ENCODE measurements at places on chromosomes 5 and 9.

DNA sequence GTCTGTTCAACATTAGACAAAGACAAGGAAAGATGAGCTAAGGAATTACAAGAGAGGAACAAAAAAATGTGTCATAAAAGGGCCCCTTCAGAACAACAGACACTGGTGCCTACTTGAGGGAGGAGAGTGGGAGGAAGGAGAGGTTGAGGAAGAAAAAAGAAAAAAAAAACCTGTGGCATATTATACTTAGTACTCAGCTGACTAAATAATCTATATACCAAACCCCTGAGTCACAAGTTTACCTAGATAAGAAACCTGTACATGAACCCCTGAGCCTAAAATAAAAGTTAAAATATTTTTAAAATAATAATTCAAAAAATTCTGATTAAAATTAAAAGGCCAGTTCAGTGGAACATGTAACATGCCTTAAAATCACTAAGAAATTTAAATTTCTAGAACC lies 107.3 kb downstream of the MTREX start:
- DNase-seq, result no peak

- DNase-seq, result no peak
Observed at GRCh38 chr5:111299831-111300432, 75.7 kb downstream of the CAMK4 start.

GRCh38 chr9:131216806-131217205 lies 59.5 kb downstream of the FAM78A start:
- no peak for DNase-seq

- no peak for DNase-seq
Observed at GRCh38 chr5:14929293-14930065, 57.9 kb upstream of the ANKH start.

DNA sequence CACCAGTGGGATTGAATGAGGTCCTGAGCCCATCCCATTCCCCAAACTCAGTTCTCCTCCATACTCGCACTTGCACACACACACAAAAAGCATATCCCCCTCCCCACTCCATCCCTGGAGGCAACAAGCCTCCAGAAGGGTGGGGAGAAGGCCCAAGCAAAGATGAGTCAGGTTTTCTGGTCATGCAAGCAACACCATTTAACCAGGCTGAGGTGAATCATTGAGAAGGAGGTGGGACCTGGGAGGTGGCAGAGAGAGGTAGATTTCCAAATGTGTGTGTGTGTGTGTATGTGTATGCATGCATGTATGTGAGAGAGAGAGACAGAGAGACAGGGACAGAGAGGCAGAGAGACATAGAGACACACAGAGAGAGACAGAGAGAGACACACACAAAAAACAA lies 185.2 kb upstream of the TRIM32 start:
- DNase-seq, result no peak

- no peak for DNase-seq
Observed at GRCh38 chr5:153130296-153130695, 360.2 kb upstream of the GRIA1 start.

DNA sequence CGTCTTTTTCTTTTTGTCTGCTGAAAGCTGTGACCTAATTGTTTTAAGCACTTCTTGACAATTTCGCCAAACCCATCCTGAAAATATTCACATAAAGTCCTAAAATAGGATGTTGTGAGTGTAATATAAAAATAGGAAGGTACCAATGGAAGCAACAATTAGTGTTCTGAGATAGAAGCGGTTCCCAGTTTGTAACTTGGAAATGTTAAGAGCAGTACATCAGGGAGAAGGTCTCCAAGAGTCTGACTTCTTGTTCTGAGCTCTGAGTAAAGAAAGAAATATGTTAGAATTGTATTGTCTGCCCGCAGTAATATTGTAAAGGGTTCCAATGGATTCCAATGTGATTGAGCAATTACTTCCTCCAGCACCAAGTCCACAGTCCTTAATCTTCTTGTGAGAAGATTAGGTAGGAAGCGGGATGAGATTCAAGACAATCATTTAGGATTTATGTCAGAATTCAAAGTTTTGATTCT lies 3.9 kb downstream of the VCAN start:
- DNase-seq, result no peak

DNA sequence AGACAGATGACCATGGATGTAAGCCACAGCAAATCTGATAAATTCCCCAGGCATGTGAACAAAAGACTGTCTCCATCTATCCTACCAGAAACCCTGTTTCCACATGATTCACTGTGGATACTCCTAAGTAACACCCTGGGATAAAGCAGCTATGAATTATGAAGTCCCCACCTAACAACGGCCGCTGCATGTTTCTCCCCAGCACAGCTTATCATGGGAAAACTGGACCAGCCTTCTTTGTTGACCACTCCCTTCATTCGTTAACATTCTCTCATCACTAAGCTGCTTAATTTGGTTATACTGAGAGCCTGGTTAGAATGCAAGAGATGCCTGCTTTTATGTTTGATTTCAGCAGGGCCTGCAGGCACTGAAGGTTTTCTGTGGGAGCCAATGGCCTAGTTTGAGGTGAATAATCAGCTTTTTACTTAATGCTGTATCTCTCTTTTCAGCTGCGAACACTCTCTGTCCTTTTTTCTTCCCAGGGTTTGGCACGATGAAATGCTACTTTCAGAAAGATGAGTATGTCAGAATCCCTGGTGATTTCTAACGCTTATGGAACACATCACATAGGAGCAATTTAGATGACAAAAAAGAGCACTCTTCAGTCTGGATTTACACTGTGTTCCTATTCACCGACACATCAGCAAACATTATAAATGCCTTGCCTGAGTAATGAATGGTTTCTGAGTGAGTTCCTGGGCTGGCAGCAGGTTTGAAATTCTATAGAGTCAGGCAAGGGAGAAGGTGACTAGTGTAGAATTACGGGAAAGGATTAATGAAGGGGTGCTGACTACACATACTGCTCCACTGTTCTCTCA lies 318.4 kb upstream of the ZNF608 start:
- no peak for DNase-seq

DNA sequence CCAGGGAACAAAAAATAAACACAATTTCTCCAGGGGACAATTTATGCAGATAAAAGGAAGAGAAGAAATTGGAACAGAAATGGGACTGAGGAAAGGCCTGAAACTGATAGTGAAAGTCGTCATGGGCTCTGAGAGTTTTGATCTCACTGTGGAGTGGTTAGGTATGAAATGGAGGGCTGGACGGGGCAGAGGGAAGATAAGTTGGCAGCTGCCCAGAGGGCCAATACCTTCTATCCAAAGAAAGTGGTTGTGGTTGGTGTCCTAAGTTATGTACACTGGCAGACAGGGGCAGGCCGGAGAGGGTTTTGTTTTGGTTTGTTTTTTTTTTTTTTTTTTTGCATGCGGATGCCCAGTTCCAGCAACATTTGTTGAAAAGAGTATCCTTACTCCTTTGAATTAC lies 46.1 kb downstream of the ZNF618 start:
- no peak for DNase-seq

- no peak for DNase-seq
Observed at GRCh38 chr5:180143656-180144364, 65.2 kb downstream of the RASGEF1C start.

- DNase-seq, result no peak
Observed at GRCh38 chr5:111999286-111999685, 242.3 kb upstream of the NREP start.

DNA sequence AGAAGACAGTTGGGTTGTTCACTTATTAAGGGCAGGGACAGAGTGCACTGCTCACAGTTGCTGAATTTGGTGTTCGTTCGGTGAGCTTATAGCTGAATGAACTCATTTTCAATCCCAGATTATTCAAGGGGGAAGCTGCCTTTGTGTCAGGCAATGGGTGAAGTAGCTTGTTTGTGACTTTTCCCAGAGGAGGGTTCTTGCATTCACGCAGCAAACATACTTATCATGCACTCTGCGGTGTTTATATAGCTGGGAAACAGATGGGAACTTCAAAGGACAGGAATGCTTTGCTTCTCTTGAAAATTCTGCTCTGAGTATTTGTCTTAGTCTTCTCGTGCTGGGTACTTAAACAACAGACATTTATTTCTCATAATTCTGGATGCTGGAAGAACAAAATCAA lies 64.7 kb upstream of the ABCA1 start:
- no peak for DNase-seq

GRCh38 chr9:108515856-108516255 lies 339.9 kb downstream of the ACTL7B start:
- DNase-seq, result no peak

- no peak for DNase-seq
Observed at GRCh38 chr5:113052041-113052795, 75.6 kb downstream of the DCP2 start.

GRCh38 chr5:10329820-10330481 lies 22.2 kb upstream of the CMBL start:
- no peak for DNase-seq

GRCh38 chr9:87684627-87685219 lies 41.2 kb upstream of the CTSL start:
- no peak for DNase-seq

DNA sequence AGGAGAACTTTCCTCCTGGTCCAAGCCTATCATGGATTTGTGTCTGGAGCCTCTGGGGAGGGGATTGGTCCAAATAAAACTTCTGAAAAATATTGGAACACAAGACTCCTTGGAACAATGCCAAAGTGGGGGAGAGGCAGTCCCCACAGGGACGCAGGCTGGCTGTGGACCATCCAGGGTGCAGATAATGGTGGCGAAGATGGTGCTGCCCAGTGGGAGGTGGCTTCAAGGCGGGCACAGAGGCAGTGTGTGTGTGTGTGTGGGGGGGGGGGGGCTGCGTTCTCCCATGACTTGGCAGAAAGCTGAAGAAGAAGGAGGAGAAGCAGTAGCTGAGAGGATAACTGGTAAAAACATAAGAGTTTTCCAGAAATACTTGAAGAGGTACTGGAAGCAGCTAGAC lies 186.4 kb downstream of the MELK start:
- no peak for DNase-seq
